Osteoblast (primary cell): ENCODE measurements at places on chromosomes 1 and 21. TPM values are rescaled to one million over a fixed set of nuclear protein-coding genes. Genes with fewer than 3 reads are reported as not detected.

- peak; percentile 78 for DNase-seq
Observed at GRCh38 chr1:147598621-147599361, 57.5 kb downstream of the BCL9 start.

DNA sequence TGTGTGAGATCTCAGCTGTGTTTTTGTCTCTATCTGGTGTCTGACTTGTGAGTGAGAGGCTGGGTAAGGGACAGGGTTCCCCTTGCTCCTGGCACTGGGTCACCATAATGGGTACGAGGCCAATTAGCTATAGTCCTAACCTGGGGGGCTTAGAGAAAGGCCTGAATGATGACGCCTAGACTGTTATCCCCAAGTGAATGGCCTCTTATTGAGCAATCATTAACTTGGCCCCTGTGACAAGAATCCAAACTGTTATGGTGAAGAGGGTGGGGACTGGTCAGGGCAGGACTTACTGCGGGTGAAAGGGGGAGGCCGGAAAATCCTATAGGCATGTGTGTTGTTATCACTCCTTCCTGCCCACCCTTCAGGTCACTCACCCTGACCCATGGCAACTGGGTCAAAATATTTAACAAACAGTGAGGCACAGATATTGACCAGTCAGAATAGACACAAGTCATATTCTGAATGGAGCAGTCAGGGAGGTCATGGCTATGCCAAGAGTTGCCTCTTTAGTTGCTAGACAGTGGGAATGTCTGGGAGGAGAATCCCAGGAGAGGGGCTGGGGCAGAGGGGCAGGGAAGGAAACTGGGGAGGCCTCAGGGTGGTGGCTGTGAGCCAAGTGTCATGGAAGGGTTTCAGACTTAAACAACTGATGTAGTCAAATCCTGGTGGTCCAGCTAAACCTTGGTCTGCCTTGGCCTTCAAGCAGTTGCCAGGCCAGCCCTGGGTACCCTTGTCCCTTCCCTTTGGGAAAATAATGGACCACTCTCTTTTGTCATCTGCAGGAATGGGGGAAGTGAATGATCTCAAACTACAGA lies 3.2 kb downstream of the NR0B2 start:
- no peak for DNase-seq

- DNase-seq: no peak
Observed at GRCh38 chr1:111793923-111794322, 38.2 kb downstream of the DDX20 start.

GRCh38 chr1:75632350-75632949 lies 21.5 kb upstream of the SLC44A5 start:
- DNase-seq: peak; percentile 66

DNA sequence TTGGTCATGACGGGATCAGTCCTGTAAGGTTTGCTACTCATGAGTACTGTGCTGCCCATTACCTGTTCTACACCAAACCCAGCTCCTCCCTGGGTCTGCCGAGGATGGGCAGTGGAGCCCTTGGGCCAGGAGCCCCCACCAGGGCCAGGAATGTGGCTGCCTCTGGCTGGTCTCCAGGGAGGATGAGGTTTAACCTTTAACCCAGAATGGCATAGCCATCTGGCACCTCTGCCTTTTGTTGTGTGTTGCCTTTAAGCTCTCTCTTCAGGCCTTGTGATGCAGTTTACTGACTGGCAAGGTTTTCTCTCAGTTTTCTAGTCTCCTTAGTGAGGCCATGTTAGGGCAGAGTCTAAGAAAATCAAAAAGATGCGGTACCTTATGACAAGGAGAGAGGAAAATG lies 38.6 kb downstream of the SIPA1L2 start:
- no peak for DNase-seq

DNA sequence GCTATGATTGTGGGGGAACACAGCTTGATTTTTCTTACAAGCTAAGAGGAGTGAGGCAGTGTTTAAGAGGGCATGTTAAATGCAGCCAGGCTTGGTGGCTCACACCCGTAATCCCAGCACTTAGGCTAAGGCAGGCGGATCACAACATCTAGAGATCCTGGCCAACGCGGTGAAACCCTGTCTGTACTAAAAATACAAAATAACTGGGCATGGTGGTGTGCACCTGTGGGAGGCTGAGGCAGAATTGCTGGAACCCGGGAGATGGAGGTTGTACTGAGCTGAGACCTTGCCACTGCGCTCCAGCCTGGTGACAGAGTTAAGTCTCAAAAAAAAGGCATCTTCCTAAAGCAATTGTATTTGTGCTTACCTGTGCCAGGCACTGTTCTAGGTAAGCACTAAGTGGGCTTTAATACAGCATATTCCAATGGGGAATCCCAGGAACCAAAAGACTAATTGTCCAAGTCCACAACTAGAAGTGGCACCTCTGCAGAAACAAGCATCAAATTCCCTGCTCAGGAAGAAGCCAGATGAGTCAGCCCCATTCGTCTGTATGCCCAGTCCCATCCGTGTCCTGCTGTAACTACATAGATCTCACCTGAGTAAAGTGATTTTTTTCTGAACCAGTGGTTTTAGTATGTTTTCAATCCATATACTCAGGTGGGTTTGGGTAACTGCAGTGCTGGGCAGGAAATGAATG lies 4.6 kb downstream of the RCC1 start:
- peak; percentile 43 for DNase-seq

- DNase-seq: peak; percentile 86
Observed at GRCh38 chr1:183277821-183278738, 92.0 kb downstream of the LAMC2 start.

GRCh38 chr1:110336300-110337039 lies 2.7 kb upstream of the RBM15 start:
- DNase-seq: no peak

DNA sequence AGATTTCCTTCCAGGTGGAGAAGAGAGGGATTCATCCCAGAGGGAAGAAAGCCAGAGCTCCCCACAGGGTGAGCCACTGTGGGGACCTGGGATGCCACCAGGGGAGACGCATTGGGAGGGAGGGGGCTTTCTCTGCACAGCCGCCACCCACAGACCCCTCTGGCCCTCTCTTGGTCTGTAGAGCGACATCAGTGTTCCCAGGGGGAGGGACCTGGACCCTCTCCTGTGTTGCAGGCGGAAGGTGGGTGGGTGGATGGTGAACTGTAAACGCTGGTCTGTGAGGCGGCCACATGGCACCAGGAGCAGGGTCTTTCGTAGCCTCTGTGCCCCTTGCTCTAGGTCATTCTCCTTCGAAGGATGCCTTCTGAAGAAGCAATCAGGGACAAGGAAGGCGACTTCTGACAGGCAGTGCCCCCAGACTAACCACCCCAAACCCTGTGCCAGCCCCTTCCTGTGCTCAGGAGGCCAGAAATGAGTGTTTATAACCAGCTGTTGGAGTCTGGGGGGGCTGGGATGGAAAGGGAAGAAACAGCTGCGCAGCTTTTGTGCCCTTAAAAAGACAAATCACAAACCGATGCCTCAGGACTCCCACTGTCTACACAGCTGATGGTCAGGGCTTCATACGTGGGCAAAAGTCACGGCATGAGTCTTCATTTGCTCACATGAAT lies 121.4 kb upstream of the ZBTB40 start:
- no peak for DNase-seq

DNA sequence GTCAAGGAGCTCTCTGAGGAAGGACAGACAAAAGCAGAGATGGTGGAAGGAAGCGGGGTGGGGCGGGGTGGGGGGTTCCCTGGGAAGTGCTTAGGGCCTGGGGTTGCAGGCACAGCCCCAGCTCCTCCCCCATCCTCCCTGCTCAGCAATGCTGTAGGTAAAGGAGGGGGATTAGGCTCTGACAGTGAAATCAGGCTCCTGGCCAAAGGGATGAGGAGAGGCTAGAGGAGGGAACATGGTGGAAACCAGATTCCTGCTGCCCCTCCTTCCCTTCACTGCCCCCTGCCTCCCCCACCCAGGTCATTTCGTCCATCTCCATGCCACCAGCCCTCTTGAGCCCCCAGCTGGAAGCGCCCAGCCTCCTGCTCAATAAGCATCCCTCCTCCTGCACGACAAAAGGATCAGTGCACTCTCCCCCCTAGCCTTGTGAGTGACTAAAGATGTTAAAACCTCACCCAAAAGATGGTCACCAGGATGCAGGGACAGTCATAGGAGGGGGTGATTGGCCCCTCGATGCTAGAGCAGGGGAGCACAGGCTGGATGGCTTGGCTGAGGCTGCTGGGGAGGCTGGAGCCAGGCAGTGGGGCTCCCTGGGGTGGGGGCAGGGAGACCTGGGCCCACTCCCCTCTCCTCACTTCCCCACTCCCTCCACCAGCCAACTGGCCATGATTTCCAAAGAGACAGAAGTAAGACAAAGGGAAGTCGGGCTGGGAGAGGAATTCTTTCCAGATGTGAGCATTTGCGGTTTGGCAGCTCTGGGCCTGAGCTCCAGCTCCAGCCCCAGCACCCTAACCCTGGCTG lies 2.2 kb upstream of the CRABP2 start:
- no peak for DNase-seq

DNA sequence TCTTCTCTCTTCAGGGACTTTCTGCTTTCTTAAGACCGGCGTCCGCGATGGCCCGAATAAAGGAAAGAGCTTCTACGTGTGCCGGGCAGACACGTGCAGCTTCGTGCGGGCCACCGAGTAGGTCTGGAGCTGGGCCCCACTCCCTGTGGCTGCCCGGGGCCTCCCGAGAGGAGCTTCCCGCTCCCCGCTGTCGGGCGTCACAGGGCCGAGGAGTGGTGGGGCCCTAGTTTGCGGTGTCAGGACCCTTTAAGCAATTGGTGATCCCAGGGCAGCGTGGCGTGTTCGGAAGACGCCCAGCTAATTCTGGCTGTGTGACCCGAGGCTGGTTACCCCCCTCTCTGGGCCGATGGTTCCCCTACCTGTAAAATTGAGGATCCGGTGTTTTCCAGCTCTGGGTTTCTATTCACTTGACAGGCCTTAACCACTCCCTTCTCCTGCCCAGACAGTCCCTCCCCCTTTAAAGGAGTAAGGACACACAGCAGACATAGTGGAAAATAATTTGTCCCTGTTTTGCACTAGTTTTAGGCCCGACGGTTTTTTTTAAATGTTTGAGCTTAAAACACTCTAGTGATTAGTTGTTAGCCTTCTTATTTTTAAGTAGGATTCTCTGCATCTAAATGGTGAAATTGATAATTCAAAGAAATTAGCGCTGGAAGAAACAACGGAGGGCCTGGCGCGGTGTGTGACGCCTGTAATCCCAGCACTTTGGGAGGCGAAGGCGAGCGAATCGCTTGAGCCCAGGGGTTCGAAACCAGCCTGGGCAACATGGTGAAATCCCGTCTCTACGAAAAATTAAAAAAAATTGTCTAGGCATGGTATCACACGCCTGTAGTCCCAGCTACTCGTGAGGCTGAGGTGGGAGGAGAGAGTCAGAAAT lies 553 bp downstream of the TTF2 start:
- DNase-seq: peak; percentile 92

DNA sequence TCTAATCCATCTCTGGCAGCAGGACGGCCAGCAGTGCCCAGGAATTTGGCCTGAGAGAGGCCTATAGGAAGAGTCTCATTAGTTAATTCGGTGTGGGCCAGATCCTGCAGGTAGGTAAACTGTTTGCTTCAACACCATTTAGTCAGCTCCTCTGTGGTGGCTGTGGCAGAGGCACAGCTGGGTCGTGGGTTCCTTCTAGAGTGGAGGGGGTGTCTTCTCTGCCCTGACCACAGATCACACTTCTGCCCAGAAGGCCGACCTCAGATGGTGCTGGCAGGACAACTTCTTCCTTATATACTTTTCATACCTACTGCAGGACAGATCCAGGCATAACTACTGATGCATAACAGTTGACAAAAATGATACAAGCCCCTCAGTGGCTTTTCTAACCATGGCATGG lies 281.4 kb downstream of the RPS6KC1 start:
- no peak for DNase-seq

GRCh38 chr1:211783897-211784296 lies 46.7 kb downstream of the LPGAT1 start:
- DNase-seq: no peak

DNA sequence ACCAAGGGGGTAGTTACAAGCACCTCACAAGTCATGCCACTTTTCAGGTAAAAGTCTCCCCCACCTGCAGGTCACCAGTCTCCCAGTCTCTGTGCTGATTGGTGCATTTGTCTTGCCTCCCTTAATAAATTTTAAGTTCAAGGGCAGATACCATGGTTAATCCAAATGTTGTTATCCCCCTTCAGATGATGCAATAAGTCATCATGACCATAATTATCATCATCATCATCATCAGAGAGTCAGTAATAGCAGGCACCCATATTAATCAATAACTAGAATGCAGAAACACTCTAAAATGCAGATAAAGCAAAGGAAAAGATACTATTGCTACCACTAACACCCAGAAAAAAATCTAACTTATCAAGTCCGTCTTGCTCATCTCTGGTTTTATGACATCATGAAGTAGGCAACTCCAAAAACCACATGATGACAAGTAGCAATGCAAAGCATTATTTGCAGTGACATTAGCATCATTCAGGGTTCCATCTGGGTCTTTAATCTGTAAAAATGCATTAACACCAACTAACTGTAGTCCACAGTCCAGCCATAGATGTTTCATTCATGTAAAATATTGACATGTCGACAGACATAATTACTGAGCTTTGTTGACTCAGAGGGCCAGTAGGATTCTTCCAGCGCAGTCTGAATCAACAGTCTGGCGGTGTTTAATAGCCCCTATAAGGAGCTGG lies 492.0 kb upstream of the RUNX1 start:
- DNase-seq: no peak

Gene KRTAP19-3
- not detected in 2 replicates for total RNA-seq

Gene TMEM79
- total RNA-seq: 0.88 and 1.4 TPM in 2 replicates

Gene ZNF648
- total RNA-seq: not detected in 2 replicates

Gene TAS1R2
- not detected in 2 replicates for total RNA-seq

Gene DNALI1
- 6.5 and 7.2 TPM in 2 replicates for total RNA-seq

Gene POU3F1
- total RNA-seq: under 0.01 TPM in 2 replicates

Gene LYSMD1
- total RNA-seq: 10.6 and 12.7 TPM in 2 replicates

Gene PPM1J
- 0.59 and 1.1 TPM in 2 replicates for total RNA-seq

Gene IGSF21
- total RNA-seq: not detected in 2 replicates
